Brain pericyte (primary cell): ENCODE measurements at places on chromosomes 2 and 18.

DNA sequence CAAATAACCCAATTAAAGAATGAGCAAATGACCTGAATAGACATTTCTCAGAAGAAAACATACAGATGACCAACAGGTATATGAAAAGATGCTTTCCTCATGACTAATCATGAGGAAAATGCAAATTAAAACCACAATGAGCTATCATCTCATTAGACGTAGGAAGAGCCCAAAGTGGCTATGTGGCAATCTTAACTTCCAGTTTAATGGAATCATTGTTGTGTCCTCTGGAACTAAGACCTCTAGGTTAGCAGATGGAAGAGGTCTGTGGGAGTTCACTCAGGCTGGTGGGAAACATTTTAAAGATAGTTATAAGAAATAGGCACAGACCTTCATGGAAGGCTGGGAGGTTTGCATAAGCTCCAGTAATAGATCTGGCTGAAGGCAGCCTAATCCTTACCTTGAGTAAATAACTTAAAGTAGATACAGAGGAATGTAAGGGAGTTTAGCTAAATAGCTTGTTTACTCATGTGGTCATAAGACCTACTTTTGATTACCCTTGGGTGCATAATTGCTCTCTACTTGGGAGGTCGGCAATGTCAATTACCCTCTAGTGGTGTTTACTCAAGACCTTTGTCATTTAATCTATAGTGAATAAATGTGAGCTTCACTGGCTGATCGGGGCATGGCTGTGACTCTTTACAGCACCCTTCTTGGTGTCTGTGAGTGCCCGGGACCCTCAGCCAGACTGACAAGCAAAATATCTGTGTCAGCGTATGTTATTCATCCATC lies 119.0 kb downstream of the GULP1 start:
- DNase-seq: no peak

GRCh38 chr2:133495226-133495625 lies 73.0 kb downstream of the NCKAP5 start:
- DNase-seq: no peak

DNA sequence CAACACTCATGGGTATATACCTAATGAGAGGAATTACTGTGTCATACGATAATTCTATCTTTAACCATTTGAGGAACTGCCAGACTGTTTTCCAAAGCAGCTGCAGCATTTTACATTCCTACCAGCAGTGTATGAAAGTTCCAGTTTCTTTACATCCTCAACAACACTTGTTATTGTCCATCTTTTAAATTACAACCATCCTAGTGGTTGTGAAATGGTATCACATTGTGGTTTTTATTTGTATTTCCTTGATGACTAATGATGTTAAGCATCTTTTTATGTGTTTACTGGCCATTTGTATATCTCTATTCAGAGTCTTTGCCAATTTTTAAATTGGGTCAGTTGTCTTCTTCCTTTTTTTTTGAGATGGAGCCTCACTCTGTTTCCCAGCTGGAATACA lies 4.0 kb upstream of the CKAP2L start:
- no peak for DNase-seq

GRCh38 chr2:11750917-11751316 lies 4.5 kb downstream of the LPIN1 start:
- no peak for DNase-seq

DNA sequence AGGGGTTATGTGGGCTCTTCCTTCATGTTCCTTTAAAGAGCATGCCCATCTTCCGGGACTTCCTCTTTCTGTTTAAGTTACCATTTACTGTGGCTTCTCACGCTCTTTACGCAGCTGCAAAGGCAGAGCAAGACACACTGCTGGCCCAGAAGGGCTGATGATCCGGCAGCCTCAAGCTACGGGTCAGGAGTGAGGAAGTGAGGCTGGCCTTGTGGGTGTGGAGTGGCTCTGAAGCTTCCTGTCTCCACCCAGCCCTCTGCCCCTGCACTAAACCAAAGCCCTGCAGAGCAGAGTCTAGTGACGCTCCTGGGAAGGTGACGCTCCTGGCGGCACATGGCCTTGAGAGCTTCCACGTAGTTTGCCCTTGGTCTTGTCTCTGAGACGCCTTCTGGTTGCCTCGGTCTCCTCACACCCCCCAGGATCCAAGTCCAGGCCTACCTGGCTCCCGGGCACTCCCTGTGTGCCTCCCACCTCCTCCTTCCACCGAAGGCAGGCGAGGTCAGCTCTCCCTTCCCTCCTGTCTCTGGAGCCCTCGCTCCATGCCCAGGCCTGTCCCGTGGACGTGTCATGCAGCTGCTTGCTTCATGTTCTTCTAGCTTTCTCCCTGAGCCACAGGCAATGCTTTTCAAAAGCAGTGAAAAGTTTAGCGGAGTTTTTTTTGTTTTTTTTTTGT lies 50.3 kb downstream of the ARL4C start:
- no peak for DNase-seq

GRCh38 chr2:191854382-191855372 lies 7.8 kb upstream of the CAVIN2 start:
- DNase-seq: no peak
